ENCODE measurements at places on chromosomes 3 and 15.

DNA sequence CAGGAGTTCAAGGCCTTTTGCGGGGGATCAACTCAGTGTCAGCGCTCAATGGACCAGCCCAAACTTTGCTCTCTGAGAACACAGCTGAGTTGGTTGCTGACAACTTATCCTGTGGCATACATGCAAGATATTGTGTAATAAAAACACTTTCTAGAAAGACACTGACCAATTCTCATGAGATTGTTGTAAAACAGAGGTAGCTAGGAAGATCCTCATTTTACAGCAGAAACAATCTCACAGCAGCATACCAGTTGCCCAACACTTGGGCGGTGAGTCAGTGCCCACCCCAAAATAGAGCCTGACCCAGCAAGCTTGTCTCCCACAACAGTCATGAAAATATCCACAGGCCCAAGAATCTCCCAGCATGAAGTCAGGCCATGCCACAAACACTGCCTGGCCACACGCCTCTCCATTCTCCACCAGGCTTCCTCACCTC is 18.2 kb downstream of the KLHL6 start:
- no peak for DNase-seq

DNA sequence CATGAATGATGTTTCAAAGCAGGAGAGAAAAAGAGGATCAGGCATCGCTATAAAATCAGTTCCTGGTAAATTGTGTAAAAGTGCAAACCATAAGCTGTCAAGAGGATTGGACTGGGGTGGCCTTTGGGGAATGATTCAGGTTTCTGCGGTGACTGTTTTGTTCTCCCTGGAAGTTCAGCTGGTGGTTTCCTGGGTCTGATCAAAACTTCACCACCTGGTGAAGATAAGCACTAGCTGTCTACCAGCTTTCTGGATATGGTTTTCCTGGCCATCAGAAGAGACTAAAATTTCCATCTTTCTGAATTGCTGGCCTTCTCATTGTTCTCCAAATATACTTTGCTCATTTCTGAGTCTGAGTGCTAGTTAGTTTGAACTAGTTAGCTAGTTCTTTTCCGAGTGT is 2.7 kb upstream of the NANOGP8 start:
- no peak for DNase-seq

GRCh38 chr3:166837535-166837934 is 542.6 kb downstream of the ZBBX start:
- no peak for DNase-seq

DNA sequence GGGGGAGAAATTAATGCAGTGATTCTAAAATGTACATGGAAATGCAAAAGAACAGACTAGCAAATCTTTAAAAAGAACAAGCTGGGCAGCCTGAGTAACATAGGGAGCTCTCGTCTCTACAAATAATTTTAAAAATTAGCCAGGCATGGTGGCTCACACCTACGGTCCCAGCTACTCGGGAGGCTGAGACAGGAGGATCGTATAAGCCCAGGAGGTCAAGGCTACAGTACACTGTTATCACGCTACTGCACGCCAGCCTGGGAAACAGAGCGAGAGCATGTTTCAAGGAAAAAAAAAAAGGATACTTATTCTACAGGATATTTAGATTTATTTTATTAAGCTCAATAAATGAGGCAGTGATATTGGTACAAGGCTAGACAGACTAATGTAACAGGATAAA is 40.9 kb downstream of the STAG1 start:
- no peak for DNase-seq

GRCh38 chr15:84874981-84875699 is 9.3 kb upstream of the SLC28A1 start:
- DNase-seq, result no peak

GRCh38 chr15:66163553-66163952 is 90.0 kb downstream of the MEGF11 start:
- DNase-seq, result no peak

DNA sequence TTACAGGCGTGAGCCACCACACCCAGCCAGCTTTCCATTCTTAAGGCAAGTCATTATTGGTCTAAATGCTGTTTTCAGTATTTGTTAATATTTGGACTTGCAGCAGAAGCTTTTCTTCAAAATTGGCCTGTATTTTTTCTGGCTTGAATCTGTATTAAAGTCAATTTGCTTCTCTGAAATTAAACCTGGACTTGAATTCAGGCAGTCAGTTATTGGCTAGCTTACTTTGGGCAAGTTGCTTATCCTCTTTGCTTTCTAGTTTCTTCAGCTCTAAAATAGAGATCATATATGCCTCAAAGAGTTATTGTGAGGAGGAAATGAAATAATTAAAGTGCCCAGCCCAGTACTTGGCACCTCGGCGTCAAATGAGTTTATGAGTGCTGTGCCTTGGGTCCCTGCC is 17.3 kb downstream of the STARD9 start:
- DNase-seq, result no peak

- no peak for DNase-seq
Observed at GRCh38 chr3:62919784-62920465, 44.7 kb upstream of the CADPS start.

DNA sequence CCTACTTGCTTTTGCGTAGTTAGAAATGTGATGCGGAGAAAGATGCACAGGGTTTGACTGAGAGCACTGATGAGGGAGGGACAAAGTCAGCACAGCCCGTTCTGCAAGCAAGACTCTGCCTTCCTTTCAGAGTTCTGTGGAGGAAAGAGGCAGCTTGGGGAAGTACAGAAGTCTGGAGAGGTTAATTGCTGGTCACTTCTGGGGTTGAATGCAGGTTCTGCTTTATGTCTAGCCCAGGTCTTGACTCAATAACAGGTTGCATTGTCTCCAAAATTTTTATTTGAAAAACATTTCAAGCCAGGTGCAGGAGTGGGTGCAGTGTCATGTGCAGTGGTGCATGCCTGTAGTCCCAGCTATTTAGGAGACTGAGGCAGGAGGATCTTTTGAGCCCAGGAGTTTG is 461.7 kb downstream of the NR2F2 start:
- DNase-seq, result no peak

DNA sequence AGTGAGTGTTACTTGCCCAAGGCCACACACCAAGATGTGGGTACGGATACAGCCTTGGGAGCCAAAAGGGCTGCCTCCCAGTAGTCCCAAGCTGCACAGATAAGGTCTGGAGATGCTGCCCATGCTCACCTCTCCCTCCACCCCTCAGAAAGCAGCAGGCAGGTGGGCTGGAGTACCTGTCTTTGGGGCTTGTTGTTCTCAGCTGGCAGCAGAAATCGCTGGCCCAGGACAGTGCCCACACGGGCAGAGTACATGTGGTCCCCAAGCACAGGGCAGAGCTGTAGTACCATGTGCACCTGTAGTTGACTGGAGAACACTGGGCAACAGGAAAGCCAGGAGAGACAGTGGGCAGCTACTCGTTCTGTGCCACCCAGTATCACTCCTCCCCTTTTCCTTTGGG is 5.0 kb downstream of the RPUSD3 start:
- no peak for DNase-seq

- peak; percentile 34 for DNase-seq
Observed at GRCh38 chr3:19947549-19948225, 790 bp downstream of the RAB5A start.

GRCh38 chr3:22451501-22451900 is 700.5 kb upstream of the ZNF385D start:
- DNase-seq, result no peak

- no peak for DNase-seq
Observed at GRCh38 chr3:44927371-44927770, 48.6 kb downstream of the ZDHHC3 start.

GRCh38 chr15:25375557-25375956 is 63.3 kb downstream of the UBE3A start:
- no peak for DNase-seq

DNA sequence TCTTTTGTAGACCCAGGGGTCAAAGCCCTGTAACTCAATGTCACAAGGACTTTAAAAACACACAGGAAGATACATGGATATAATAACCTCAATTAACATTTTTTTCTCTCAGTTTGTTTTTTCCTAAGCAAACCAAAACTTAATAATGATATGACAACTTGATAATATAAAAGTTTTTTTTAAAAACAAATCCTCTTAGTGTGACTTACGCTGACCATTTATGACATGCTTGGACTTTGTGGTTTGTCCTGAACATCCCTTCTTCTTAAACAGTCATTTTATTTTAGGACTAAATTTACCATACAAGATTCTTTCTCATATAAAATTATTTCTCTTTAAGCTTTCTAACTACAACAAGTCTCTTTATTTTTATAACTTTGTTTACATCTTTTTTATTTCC is 25.4 kb upstream of the FAM3D start:
- no peak for DNase-seq

- DNase-seq, result no peak
Observed at GRCh38 chr3:42670051-42670576, 15.2 kb upstream of the KLHL40 start.

- DNase-seq, result no peak
Observed at GRCh38 chr3:82676356-82677026, 915.0 kb upstream of the GBE1 start.

- no peak for DNase-seq
Observed at GRCh38 chr3:174863488-174863887, 4.4 kb downstream of the NAALADL2 start.

DNA sequence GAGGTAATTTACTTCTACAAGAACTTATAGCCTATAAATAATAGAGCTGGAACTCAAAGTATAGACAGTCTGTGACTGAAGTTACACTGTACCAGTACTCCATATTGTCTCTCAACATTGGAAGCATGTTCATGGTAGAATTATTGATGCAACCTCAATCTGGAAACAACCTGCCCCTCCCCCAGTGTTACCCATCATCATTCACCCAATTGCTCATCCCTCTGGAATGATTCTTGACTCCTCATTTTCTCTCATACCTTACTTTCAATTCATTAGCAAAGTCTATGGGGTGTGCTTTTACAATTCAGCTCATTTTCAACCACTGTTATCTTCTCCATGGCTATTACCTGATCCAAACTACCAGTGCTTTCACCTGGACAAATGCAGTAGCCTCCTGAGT is 151.7 kb downstream of the CPNE4 start:
- no peak for DNase-seq

- no peak for DNase-seq
Observed at GRCh38 chr3:134955874-134956273, 160.8 kb downstream of the EPHB1 start.

DNA sequence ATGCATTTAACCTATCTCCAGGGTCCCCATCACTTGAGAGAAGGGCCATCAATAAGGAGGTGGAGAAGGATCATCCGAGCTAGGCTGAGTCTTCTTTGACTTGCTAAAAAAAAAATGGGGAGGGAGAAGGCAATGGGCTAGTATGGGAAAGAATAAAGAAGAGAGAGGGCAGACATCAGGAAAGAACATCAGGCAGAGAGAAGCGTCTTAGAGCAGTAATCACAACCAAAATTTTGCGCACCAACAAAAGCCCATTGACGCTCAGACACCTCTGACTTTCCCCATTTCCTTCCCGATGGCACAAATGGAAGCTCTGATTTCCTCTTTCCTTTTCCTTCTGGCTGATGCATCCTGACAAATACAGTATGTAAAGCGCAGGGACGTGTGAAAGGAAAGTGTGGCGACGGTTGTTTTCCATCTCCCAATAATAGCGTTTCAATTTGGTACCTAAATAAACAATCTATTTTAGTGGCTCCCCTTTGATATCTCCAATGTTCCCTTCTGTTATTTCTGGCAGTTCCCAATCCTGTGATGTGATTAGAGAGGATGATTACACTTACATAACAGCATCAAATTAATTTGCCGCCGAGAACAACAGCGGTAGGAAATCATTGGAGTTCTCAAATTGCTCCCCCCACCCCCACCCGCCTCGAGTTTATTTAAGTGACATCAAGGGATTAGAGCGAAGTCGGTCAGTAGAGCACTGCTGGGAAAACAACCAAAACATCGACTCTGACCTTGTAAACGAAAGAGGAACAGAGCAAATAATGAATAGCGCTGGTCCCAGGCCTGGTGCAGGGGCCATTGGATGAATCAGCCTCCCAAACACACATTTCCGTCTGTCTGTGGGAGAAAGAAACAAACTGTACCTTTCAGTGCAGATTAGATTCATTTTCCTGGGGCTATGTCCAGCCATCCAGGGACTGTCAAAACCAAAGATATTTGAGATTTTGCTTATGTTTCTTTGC is 273.3 kb upstream of the ICE2 start:
- no peak for DNase-seq

- no peak for DNase-seq
Observed at GRCh38 chr3:193132964-193133363, 108.1 kb upstream of the PLAAT1 start.

GRCh38 chr3:12287727-12288181 is 1.1 kb upstream of the PPARG start:
- no peak for DNase-seq

- DNase-seq, result no peak
Observed at GRCh38 chr15:46410705-46411104, 775.9 kb downstream of the SQOR start.
